EH (cell line): ENCODE measurements at places on chromosomes 7 and 10.

GRCh38 chr10:70198696-70199466 lies 28.6 kb upstream of the SAR1A start:
- DNase-seq = peak; percentile 23

GRCh38 chr7:99123571-99124033 lies 20.3 kb downstream of the SMURF1 start:
- DNase-seq = peak; percentile 44

- peak; percentile 70 for DNase-seq
Measured at GRCh38 chr10:14605231-14605925, 169.3 kb downstream of the FAM107B start.

DNA sequence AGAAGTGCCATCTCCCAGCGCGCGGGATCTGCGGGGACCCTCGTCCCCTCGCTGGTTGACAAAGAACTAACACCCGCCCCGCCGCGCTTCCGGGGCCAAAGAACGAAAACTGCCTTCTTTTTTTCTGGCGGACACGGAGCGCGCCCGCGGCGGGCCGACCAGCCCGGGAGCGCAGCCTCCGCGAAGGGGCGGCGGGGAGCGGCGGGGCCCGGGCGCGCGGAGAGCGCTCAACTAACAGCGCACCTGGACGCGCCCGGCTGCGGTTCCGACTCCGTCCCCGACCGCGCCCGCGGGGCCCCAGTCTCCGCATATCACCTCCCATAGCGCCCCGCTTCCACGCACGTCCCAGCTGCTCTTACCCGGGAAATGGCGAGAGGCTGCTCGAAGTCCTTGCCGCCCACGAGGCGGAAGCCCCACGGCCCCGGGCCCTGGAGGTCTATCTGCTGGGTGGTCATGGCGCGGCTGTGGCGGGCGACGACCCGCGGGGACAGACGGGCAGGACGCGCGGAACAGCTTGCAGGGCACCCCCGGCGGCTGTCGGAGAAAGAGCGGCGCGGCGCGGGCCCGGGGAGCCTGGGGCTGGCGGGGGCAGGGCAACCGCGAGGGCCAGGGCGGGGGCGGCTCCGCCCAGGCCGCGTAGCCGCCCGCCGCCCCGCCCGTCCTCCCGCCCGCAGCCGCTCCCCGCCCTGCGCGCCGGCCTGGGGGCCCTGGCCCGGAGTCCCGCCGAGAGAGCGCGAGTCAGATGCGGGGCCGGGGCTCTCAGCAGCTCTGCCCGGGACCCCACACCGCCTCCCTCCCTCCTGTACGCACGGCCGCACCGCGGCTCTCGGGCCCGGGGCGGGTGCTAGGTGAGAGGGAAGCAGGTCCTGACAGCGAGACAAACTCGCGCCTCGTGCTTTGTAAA lies at the start of gene PDLIM1:
Gene PDLIM1 (minus strand): TSS at position 543 of the 904 bp plus-strand sequence. CDS start 88 bp downstream, at position 455.
- DNase-seq = peak; percentile 78

DNA sequence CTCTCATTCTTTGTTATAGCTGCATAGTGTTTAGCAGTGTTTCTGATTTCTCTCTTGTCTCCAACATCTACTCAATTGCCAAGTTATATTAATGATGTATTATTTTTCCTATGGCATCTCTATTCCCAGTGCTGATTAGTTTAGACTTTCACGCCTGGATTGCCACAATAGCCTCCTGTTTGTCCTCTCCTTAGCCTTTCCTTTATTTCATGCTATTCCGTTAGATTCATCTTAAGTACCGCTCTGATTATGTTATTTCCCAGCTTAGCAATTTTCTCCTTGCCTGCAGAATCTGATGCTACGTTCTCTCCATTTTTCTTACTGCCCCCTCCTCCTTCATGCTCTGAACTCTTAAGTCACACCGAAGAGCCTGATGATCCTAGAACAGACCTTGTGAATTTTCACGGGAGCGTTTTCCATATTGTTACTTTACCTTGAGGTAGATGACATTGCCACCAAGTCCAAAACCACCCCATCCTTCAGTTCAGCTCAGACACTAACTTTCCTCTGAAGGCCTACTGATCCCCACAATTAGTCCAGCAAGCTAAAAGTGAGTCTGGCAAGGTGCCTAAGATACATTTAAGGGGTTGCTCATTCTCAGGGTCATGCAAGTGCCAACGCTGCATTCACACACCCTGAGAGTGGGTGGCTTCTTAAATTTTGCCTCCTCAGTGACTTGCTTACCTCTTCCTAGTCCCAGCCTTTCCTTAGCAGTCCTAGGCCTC lies 6.6 kb upstream of the NRF1 start:
- DNase-seq = no peak

- DNase-seq = peak; percentile 88
Measured at GRCh38 chr10:62076891-62077290, 175.4 kb downstream of the ARID5B start.

DNA sequence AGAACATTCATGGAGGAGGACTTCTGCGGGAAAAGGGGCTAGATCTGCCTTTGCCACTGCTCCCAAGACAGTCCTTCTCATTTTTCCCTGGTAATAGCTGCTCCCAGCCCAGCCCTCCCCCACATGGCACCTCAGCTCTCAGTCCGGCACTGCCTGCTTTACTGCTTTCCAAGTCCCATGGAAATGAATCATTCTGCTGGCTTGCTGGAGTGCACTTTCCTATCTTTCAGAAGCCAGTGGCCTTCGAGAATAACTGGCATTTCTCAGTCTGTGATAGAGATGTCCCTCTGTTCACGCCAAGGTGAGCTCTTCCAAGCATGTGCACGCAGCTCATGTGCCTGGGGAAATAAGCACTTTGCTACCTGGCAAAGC lies 61.4 kb downstream of the SYPL1 start:
- peak; percentile 82 for DNase-seq

DNA sequence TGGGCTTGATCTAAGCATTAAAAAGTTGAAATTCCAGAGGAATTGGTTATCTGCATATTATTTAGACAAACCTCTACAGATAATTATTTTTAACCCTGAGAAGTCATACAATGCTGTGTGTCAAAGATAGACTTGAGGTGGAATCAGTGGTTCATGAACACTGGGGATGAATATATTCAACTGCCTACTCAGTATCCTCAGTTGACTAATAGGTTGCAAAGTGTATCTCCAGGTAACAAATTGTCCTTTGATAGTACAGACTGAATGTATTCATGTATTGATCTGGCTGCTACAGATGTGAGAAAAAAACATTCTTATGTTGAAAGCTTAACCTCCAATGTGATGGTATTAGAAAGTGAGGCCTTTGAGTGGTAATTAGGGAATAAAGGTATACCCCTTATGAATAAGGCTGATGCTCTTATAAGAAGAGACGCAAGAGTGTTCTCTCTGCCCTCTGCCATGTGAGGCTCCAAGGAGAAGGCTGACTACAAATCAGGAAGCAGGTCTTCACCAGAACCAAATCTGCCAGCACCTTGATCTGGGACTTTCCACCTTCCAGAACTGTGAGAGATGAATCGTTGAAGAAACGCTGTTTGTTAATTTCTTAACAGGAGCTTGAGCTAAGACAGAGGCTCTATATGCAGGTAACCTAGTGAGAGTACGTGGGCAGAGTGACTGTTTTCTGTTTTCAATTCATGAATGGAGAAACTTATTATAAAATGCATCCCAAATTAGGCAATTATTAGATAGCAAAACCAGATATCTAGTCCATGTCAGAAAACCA lies 7.5 kb downstream of the MRPL32 start:
- DNase-seq = no peak

GRCh38 chr7:117588352-117588794 lies 108.5 kb downstream of the CFTR start:
- DNase-seq = no peak

- peak; percentile 50 for DNase-seq
Measured at GRCh38 chr7:130065500-130066152, 4.7 kb upstream of the KLHDC10 start.

DNA sequence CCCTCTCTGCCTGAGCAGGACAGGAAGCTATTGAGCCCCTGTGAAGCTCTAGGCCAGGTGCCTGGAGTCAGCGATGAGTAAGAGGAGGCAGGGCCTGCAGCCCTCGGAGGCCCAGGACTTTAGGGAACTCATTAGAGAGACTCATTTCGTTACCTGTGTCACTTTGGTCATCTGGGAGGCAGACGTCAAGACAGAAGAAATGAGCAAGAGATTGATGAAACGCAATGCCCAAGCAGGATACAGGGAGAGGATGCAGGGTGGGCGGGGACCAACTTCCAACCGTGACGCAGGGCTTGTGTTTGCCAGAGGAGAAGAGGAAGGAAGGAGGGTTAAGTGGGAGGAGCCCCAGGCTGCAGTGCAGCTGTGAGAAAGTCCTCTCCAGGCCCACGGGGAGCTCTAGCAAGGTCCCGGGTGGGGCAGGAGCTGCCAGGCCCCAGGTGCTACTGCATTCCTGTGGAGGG lies 26.4 kb upstream of the GNA12 start:
- peak; percentile 76 for DNase-seq

GRCh38 chr7:105985229-105985628 lies 22.2 kb downstream of the CDHR3 start:
- DNase-seq = no peak

- no peak for DNase-seq
Measured at GRCh38 chr10:115871855-115872254, 401.2 kb downstream of the GFRA1 start.

DNA sequence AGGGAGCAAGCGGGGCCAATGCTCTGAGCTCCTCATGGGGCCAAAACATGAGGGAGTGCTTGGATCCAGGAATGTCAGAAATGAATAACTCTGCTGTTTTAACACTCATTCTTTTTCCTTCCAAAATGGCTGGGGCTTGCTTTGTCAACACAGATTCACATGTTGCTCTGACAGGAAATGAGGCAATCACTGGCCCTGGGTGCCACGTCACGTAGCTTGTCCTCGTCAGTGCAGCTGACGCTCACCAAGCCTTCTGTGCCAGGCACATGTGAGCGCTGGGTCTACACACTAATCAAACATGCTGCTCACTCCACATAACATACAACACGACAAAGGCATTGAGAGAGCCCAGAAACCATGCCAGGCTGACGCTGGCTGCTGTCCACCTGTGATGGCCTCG lies 198.9 kb downstream of the WDR37 start:
- no peak for DNase-seq

- DNase-seq = no peak
Measured at GRCh38 chr7:77770316-77770715, 27.9 kb downstream of the TMEM60 start.

GRCh38 chr10:114094795-114095194 lies 51.1 kb downstream of the ADRB1 start:
- DNase-seq = no peak

DNA sequence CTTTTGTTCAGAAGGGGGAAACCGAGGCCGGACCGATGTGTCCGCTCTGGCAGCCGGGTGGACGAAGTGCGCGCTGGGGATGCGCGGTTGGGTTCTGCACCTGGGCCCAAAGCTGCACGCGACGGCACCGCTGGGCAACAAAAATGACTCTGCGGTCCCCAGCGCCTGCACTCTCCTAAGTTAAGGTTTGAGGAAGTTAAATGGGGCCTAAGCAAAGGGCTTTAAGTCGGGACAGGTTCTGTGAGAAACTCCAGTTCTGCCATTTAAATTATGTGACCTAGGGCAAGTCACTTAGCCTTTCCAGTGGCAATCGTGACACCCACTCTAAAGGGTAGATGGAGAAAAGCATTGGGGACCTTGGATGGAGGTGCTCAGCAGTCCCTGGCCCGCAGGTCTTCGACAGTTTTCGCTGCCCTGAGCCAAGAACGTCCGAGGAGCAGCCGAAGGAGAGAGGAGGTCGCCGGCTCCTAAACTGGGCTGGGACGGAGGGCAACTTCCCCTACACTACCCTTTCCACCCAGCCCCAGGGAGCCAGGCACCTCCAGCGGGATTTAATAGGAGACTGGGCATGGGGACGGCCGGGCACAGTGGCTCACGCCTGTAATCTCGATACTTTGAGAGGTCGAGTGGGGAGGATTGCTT lies 534 bp upstream of the ACBD5 start:
- peak; percentile 16 for DNase-seq

GRCh38 chr10:75950997-75951589 lies 519.7 kb downstream of the LRMDA start:
- DNase-seq = no peak

- DNase-seq = peak; percentile 93
Measured at GRCh38 chr10:71835671-71836595, 15.1 kb downstream of the PSAP start.

GRCh38 chr7:133290041-133290440 lies 37.2 kb downstream of the EXOC4 start:
- DNase-seq = peak; percentile 15

GRCh38 chr10:86423739-86424138 lies 57.1 kb upstream of the GRID1 start:
- no peak for DNase-seq

DNA sequence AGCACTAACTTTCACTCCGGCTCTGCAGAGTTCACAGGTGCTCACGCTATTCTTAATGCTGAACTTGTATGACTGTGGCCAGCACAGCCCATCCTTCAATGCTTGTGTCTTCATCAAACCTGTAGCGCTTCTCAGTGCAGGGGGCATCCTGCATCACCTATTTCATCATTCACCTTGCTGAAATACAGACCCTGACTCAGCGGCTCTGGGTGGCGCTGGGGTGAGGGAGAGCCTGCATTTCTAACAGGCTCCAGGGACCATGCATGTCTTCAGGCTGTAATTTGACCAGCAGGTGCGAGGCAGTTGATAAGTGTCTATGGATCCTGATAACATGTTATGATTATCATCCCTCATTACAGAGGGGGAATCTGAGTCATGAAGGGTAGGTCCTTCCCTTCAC lies 89.3 kb downstream of the VOPP1 start:
- DNase-seq = no peak

GRCh38 chr7:124856299-124856888 lies 73.2 kb downstream of the POT1 start:
- DNase-seq = peak; percentile 50

- peak; percentile 97 for DNase-seq
Measured at GRCh38 chr10:32982911-32983909, 25.2 kb upstream of the ITGB1 start.

GRCh38 chr7:2403718-2404648 lies 572 bp downstream of the CHST12 start:
- DNase-seq = peak; percentile 53

DNA sequence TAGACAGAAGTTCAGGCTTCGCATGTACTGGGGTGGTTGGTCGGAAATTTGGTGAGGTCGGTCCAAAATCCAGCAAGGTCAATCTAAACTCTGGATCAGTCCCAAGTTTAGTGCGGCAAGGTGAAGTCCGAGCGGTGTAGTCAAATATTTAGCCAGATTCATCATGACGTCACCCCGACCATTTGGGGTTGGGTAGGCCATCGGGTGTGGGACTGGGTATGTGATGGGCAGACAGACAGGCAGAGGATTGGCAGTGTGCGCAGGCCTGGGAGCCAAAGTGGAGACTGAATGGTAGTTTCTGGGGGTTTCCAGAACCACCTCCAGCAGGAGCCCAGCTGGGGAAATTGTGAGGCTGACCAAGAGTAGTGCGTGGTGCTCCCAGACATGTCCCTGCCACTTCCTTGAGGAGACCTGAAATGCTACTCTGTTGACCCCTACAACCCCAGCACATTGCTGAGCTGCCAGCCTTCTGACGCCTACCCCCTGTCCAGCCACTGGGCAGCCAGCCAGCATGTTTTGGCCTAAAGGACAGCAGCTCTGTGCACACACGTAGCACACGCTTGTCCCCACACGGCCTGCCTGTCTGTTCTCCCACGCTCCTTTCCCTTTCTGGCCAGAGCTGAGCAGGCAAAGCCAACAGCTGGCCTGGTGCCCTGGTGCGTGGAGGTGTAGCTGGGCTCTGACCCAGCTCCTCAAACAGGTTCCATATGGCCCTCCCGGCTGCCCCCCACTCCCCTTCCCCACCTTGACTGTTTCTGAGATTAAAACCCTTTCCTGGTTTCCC lies 55.9 kb downstream of the FAM241B start:
- DNase-seq = peak; percentile 75

- no peak for DNase-seq
Measured at GRCh38 chr10:124492266-124492665, 30.6 kb downstream of the LHPP start.

GRCh38 chr10:76723844-76724243 lies 913.8 kb downstream of the KCNMA1 start:
- no peak for DNase-seq

- DNase-seq = no peak
Measured at GRCh38 chr10:6068422-6068821, 6.3 kb upstream of the IL2RA start.
